ENCODE measurements at places on chromosomes 12 and 14. TPM values are rescaled to one million over a fixed set of nuclear protein-coding genes. Genes with fewer than 3 reads are reported as not detected.

Gene AGAP2
- 23.8 TPM for total RNA-seq

Gene CPNE8
- total RNA-seq: 4.2 TPM

Gene DEGS2
- 1.8 TPM for total RNA-seq

- no peak for DNase-seq
Measured at GRCh38 chr14:95294834-95295599, 24.7 kb downstream of the CLMN start.

GRCh38 chr12:56749853-56750252 is 2.3 kb downstream of the PRIM1 start:
- no peak for DNase-seq

DNA sequence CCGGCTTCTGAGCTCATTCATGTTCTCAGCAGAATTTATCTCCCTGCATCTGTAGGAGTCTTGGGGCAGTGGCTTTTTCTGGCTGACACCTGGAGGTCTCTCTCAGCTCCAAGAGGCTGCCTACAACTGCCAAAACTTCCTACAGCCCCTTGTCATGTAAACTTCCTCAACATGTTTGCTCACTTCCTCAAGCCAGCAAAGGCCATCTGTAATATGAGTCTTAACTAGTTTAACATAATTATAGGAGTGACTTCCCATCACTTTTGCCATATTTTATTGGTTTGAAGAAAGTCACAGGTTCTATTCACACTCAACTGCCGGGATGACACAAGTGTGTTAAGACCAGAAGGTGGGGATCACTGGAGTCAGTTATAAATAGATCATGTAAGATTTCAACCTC is 194.0 kb downstream of the VRK1 start:
- no peak for DNase-seq

GRCh38 chr12:105469211-105469610 is 138.7 kb downstream of the C12orf75 start:
- DNase-seq: no peak
